ENCODE measurements at places on chromosomes 2 and 18.

- DNase-seq, result no peak
Observed at GRCh38 chr2:180169474-180169873, 162.4 kb upstream of the CWC22 start.

DNA sequence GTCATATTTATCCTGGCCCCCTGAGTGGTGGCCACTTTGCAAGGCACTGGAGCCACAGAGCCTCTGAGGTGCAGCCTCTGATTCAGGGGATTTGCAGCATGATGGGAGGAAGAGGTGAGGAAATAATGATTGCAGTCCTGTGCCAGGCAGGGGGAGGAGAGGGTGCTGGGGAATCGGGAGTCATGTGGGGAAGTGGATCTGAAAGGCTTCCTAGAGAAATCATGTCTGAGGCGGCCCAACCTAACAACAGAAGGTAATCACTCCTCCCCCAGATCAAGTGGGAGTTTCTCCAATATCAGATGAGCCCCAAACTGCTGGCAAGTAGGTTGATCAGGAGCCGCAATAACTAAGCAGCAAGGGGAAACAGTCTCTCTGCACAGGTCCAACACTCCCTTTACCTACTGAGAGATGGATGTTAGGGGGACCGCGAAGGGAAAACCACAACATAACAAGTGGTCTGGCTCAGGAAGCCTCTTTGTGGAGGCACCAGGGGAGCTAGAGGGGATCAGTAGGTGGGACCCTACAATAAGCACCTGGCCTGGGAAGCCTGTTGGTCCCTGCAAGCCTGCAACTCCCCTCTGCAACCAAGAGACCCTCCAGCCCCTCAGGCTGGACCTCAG, 71.8 kb upstream of the NPAS2 start:
- no peak for DNase-seq

DNA sequence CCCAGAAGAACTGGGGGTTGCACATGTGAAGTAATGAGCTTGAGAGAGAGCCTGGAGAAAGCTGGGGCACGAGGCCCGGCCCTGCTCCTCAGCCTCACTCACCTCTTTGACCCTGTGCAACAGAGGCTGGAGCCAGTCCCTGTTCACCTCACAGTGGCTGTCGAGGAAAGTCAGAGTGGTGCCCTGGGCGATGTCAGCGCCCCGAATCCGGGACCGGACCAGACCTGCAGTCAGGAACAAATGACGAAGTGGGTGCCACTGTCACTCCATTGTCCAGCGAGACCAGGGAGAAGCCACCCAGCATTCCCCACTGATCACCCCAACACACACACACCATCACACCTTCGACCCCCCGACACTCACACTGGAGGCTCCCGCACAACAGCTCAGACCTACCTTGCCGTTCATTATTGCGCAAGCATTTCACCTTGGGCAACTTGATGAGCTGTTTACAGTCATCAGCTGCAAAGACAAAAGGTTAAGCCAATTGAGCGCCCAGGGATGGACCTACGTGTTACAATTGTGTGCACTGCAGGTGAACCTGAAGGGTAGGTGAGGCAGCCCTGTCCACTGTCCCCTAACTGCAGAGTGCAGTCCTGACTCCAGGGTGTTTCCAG, 148.4 kb upstream of the CAPN13 start:
- DNase-seq, result no peak

DNA sequence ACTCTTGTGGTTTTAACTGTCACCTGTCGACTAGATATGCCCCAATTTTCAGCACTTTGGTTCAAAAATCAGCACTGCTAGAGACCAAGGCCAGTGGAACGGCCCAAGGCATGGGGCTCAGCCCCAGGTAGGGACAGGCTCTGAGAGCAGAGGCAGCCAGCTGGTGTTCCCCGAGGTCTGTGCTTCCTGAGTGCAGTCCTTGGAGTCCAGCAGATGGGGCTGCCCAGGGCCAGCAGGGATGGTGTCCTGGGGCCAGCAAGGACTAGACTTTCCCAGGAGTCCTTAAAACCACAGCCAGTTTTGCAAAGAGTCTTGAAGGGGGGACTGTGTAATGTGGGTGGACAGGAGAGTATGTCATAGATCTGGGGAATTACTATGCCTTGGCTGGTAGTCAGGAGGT, 56.3 kb downstream of the POMC start:
- DNase-seq, result no peak

DNA sequence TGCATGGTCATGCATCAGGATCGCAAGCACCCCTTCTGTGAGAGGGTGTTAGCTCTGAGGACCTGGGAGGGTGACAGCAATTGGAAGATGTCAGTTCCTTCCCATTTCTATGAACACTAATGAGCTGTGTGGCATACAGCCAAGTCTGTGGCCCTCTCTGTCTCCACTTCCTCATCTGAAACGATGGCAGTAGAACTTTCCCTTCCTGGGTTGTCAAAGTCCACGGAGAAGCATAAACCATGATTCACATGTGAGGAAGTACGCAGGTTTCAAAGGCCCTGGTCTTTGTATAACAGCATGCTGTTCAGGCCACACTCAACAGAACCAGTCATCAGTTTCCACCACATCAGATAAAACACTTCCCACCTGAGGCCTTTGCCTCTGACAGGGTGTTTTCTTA, 167.4 kb upstream of the RAB6C start:
- DNase-seq, result no peak

DNA sequence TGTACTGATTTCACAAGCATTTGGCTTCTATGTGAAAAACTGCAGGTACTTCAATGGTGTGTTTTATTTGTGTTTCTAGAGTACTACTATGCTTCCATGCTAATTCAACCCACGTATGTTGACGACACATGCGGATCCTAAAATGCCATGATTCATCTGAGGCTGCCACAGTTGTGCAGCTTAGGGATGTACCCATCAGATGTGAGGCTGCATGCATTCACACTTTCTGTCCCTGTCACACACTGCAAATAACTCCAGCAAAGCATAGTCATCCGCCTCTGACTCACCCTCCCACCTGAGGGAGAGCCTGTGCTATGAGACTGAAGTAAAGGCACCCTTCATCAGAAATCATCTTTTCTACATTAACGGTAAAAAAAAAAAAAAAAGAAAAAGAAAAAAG, 22.1 kb upstream of the SERTAD2 start:
- no peak for DNase-seq

GRCh38 chr18:78751664-78752063, 228.0 kb upstream of the SALL3 start:
- no peak for DNase-seq

DNA sequence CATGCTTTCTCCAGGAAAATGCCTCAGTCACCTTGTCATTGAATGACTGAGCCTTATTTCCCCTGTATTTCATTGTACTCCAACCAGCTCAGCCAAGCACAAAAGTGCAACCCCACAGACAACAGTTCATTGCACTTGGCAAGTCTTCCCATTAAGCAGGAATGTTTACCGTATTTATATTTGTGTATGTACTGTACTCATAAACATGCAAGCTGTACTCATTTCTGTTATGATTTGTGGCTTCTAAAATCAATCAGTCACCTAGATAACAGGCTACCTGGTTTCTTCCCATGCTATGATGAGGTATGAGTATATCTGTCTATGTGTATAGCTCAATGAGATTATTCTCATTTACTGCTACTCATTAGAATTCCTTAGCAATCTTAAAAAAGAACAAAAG, 505.5 kb upstream of the FAM98A start:
- DNase-seq, result no peak

GRCh38 chr2:1606046-1606400, 138.3 kb downstream of the PXDN start:
- DNase-seq, result no peak

DNA sequence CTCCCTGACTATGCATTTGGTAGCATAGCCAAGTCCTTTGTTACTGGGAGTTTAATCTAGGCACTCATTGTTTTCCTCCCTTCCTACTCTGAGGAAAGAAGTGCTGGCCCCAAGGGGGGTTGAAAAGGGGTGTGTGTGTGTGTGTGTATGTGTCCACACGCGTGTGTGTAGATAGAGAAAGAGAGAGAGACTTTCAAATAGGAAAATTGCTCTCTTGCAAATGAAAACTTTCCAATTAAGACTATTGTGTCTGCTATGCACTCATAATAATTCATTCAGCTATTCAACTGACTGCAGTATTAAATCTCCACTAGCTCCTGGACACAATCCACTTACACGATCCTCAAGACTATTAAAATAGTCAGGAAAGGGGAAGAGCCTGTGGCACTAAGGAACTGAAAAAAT, 92.9 kb upstream of the CSRNP3 start:
- no peak for DNase-seq

- DNase-seq, result no peak
Observed at GRCh38 chr2:129710670-129711495, 268.6 kb upstream of the RAB6C start.

- no peak for DNase-seq
Observed at GRCh38 chr2:125397535-125398251, 1258.3 kb upstream of the GYPC start.

- no peak for DNase-seq
Observed at GRCh38 chr2:152655880-152656279, 61.4 kb downstream of the PRPF40A start.

DNA sequence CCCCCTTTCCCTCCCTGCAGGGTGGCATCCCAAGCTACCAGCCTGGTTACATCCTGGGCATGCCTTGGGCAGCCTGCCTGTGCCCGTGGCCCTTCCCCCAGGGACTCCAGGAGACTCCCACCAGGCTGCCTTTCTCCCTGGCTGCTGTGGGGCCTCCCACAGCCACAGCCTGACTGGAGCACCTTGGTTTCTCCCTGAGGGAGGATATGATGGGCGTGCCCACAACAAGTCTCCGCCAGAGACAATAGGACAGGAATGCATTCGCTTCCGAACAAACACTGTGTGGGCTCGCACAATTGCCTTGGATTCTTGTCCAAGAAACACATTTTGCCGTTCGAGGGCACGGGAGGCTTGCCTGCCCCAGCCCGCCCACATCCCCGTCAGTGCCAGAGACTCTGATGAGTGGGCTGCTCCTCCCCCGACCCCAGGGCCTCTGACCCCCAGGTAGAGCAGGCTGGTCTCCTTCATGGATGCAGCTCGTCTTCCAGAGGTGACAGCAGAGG, 102.1 kb downstream of the SMAD7 start:
- DNase-seq, result no peak

GRCh38 chr2:43408407-43409160, 182.2 kb upstream of the ZFP36L2 start:
- DNase-seq, result no peak

DNA sequence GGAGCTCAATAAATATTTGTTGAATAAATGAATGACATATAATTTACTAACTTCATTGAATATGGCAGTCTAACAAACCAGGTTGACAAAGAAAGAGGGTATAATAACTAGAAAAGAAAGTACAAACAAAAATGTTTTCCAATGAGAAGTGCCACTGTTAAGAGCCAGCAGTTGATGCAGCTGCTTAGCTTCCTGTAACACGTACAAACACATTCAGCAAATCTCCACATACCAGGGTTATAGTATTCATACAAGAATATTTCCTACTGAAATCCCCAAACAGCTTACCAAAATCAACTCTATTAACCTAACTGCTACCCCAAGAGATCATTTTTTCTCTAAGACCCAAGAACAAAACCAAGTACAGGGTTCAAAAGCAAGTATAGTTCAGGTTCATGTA, 77.7 kb downstream of the THADA start:
- no peak for DNase-seq

DNA sequence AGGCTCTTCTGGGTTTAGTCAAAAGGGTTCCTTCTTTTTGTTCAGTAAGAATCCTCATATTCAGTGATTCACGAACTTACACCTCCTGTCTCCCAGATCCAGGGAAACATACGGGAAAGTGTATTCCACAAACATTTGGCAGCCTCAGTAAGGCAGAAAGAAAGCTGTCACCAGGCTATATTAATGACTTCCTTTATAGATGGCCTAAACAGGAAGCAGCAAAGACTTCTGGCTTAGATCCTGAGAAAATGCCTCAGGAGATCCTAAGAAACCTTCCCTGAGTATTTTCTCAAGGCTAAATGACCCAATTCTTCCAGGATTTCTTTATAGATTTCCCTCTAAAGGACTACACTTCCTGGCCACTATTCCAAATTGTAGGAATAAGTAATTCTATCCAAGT, 1995.5 kb upstream of the CELF4 start:
- DNase-seq, result no peak

- no peak for DNase-seq
Observed at GRCh38 chr2:12196495-12196894, 450.1 kb downstream of the LPIN1 start.

- DNase-seq, result no peak
Observed at GRCh38 chr2:233210843-233211547, 40.5 kb upstream of the ATG16L1 start.

DNA sequence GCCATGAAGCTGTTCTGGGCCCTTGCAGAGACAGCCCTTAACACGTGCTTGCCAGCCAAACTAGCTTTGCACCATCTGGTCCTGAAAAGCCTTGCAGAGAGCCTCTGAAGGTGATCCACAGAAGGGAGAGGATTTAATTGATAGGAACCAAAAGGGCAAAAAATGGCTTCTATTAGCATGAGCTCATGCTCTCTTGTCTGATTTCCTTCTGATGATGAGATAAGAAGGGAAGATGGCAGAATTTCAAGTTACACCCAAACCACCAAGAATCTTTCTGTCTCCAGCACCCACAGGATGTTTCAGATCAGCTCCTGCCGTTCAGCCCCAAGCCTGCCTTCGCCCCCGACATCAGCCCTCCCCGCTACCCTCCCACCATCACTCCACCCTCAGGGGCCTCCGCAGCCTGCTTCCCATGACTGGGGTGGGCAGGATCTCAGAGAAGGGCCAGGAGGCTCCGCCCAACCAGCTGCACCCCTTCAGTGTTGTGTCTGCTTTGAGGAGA, 23.4 kb upstream of the GLI2 start:
- DNase-seq, result no peak

GRCh38 chr2:173451941-173452340, 97.3 kb downstream of the CDCA7 start:
- DNase-seq, result no peak

DNA sequence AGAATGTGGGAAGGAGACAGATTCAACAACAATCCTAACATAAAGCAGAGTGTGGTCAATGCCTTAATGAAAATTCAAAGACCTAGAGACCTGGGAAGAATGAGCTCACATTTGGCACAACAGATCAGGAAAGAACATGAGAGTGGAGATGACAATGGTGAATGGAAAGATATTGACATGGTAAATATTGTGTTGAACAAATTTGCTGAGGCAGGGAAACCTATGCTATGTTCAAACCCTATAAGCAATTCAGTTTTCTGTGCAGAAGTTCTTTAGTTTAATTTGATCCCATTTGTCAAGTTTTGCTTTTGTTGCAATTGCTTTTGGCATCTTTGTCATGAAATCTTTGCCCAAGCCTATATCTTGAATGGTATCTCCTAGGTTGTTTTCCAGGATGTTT, 199.4 kb upstream of the LRRTM4 start:
- no peak for DNase-seq

GRCh38 chr2:209382775-209383174, 41.1 kb upstream of the MAP2 start:
- no peak for DNase-seq

- no peak for DNase-seq
Observed at GRCh38 chr2:61762292-61762691, 91.6 kb downstream of the FAM161A start.

DNA sequence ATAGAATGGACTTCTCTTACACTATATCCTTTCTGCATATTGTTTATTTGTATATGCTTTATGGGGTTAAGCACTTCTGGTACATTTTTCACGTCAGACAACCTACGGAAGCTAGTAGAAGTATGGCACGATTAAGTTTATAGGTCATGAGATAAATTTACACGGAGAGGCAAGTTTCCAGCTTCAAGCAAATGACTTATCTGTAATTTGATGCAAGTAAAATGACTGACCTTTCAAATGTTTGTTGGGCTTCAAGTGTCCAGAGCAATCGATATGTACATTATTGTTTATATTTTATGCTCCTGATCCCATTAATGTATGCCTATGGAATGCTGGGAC, 97.5 kb upstream of the EFEMP1 start:
- DNase-seq, result no peak
